Fibroblast of the aortic adventitia (primary cell): ENCODE measurements at places on chromosomes 1 and 21.

DNA sequence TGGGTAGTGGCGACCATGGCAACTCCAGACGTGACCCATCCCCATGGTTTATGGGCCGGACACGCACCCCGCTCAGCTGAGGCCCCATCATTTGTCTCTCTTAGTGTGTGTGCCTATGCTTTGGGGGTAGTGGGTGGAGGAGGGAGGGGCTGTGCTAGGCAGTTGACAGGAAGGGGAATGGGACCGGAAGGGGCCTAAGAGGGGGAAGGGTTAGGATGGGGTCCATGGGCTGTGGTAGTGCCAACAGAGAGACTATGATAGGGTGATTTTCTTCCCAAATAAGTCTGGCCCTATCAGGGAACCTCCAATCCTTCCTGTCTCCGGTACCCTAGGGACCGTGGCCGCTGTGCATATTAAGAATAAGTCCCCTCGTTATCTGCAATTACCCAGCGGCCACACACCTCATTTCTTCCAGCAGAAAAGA, 9.9 kb downstream of the DMAP1 start:
- no peak for DNase-seq

GRCh38 chr1:230281556-230281955, 144.6 kb downstream of the PGBD5 start:
- no peak for DNase-seq

DNA sequence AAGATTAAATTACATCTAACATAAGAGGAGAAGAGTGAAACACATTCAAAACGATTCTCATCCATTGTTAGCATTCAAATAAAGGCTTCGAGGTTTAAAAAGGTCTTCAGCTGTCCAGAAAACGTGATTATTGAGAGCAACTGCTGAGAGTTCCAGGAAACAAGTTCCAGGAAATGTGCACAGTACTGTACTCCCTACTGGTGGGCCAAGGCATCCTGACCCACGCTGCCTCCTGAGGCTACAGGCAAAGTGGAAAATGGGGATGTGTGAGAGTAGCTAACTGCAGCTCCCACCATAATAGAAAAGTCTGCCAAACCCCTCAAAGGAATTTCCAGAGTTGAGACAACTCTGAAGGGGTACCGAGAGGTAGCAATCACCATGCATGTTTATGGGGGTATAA, 2.0 kb downstream of the VAV3 start:
- DNase-seq = no peak

GRCh38 chr21:14630556-14631069, 84.5 kb upstream of the SAMSN1 start:
- no peak for DNase-seq

GRCh38 chr1:176183618-176184017, 23.5 kb downstream of the COP1 start:
- no peak for DNase-seq

GRCh38 chr1:44040846-44041245, 9.6 kb upstream of the SLC6A9 start:
- DNase-seq = peak; percentile 37

- no peak for DNase-seq
These were observed 315.4 kb downstream of the ADGRL2 start for GRCh38 chr1:82116105-82116504.

GRCh38 chr1:196427976-196428734, 180.1 kb downstream of the KCNT2 start:
- no peak for DNase-seq

- peak; percentile 70 for DNase-seq
These were observed 17.5 kb downstream of the CHML start for GRCh38 chr1:241622669-241623068.

- no peak for DNase-seq
These were observed 36.4 kb downstream of the FMO3 start for GRCh38 chr1:171127099-171127498.

- DNase-seq = no peak
These were observed 247.1 kb downstream of the NPHP4 start for GRCh38 chr1:5744911-5745799.

DNA sequence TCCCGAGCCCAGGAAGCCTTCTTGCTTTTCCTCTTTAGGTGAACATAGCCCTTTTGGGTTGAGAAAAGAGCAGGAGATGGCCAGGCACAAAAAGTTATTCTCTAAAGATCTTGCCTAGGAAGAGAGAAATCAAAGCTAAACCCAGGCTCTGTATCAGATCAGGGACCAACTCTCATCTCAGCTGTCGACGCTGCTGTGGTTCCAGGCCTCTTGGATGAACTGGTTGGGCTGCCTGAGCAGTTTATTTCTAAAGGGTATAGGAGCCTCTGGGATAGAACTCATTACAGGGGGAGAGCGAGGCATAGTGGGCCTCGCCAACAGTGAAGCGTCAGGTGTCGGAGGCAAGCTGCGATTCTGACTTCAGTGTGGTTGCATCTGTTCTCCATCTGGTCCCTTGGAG, 82.6 kb upstream of the F3 start:
- no peak for DNase-seq

- peak; percentile 35 for DNase-seq
These were observed 2.4 kb upstream of the RAB4A start for GRCh38 chr1:229268505-229268904.

DNA sequence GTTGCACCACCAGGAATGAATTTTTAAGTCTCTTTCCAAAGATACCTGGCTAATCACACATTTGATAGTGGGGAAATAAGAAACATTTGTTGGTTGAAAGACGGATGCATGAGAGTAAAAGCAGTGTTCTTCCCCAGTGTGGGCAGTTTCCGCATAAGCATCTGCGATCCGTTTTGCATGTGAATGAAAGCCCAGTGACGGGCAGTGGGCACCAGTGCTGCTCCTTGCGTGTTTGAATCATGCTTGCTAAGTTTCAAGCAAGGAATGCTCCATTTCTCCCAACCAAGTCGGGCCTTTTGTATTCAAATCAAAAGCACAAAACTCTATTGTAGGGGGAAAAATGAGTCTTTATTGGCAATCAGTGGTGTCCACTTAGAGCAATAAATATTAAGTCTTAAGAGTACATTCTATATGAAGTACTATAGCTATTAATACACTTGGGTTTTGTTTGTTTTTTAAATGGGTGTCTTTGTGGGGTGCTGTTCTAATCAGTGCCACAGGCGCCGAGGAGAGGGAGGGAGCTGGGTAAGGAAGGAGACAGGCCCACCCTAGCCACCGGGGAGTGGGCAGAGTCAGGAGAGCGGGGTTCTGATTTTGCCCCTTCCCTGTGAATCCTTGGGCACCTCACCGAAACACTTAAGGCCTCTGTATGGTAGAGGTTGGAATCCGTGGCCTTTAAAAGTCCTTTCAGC, 750 bp upstream of the PTGFRN start:
- DNase-seq = no peak

DNA sequence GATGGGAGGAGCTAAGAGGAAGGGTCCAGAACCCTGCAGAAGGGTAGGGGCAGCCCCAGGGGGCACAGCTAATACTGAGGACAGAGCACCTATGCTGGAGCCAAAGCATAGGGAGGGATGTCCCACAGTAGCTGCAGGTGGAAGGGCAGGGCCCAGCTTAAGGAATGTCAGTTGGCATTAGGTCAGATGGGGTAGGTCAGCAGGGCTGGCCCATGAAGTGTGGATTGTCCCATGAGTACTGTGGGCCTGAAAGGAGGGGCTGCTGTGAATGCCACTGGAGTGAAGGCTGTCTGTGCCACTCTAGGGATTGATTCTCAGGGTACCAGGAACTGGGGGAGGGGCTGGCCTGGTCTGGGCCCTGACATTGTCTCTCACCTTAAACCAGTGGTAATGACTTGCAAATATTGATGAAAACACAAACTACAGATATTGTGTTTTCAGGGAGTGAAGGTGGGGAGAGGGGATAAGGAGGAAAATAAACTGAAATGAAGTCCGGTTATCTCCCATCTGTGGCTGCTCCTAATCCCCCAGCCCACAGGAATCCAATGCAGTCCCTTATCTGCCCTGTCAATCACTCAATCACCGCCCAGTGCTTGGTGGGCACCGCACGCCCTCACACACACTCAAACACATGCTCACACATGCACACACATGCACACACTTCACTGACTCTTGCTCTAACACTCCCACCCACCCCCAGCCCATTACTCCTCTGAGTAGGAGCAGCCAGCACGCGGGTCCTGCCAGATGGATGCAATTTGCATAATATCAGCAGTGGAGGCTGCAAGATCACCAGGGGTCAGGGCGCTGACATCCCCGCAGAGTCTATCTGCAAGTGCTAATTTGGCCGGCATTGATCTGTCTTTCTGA, 27.8 kb downstream of the DMAP1 start:
- DNase-seq = no peak

- peak; percentile 63 for DNase-seq
These were observed 10.4 kb downstream of the NUCKS1 start for GRCh38 chr1:205739348-205740160.
